ENCODE measurements at places on chromosomes 11 and 22.

- no peak for DNase-seq
These were observed 16.2 kb downstream of the LRRC32 start for GRCh38 chr11:76654298-76654851.

- no peak for DNase-seq
These were observed 5.3 kb upstream of the TMEM123 start for GRCh38 chr11:102457865-102458264.

GRCh38 chr11:75365711-75366181 is 14.3 kb upstream of the ARRB1 start:
- peak; percentile 72 for DNase-seq

- DNase-seq, result no peak
These were observed 261.3 kb downstream of the TMEM135 start for GRCh38 chr11:87299041-87299481.

GRCh38 chr11:128680906-128681305 is 13.0 kb upstream of the FLI1 start:
- no peak for DNase-seq

DNA sequence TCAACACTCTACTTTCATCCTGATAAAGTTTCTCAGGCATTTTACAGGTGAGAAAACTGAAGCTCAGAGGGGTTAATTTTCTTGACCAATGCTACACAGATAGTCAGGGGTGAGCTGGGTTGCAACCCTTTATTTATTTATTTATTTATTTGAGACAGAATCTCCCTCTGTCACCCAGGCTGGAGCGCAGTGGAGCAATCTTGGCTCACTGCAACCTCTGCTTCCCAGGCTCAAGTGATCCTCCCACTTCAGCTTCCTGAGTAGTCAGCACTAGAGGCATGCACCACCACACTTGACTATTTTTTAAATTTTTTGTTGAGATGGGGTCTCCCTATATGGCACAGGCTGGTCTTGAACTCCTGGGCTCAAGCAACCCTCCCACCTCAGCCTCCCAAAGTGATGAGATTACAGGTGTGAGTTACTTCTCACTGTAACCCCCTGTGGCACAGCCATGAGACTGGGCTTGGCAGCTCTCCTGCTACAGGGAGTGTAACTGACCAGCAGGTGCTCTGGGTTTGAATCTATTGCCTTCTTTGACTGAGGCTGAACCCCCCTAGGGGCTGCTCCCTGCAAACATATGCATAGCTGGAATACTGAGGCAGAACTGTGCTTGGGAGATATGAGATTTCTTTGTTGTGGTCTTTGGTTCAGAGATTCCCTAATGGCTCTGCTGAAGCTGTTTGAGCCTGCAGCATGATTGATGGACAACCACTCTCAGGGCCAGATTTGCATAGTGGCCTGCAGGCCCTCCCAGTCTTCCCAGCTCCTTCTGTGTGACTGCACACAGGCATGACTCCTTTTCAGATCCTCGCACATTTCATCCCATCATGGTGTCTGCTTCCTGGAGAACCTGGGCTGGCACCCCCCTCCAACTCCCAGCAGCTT is 6.1 kb downstream of the C11orf96 start:
- DNase-seq, result no peak

- no peak for DNase-seq
These were observed at the start of gene ANO3 for GRCh38 chr11:26331911-26332571. TSS of gene ANO3 (plus strand) at chr11:26332130. CDS start at chr11:26332276, 146 bp downstream.

DNA sequence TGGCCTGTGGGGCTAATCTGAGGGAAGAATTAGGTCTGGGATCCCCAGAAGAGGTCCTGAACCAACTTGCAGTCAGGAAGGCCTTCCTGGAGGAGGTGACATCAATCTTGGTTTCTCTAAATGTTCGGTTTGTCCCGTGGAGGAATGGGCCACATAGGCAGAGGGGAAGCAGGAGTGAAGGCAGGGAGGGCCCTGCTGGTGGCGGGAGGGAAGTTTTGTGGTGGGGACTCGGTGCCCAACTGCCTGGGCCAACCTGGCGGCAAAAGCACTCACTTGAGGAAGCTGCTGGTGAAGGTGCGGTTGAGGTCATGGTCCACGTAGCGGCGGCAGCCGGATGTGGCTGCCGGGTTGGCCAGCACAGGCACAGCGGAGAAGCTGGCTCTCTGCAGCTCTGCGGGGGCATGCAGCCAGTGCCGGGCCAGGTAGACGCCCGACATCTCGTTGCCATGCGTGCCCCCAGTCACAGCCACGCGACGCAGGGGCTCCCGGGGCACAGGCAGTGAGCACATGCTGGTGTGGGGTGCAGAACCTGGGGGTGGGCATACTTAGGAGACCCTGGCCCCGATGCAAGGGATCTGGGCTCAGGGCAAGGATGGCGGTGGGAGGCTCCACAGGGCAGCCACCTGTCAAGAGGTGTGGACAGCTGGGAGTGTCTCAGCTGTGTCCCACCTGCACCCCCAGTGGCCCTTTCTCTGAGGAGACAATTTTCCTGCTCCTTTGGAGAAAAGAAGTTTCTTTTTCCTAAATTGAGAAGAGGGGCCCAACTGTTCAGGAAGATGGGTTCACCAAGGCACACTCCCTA is 3.8 kb downstream of the ACY3 start:
- DNase-seq, result no peak

DNA sequence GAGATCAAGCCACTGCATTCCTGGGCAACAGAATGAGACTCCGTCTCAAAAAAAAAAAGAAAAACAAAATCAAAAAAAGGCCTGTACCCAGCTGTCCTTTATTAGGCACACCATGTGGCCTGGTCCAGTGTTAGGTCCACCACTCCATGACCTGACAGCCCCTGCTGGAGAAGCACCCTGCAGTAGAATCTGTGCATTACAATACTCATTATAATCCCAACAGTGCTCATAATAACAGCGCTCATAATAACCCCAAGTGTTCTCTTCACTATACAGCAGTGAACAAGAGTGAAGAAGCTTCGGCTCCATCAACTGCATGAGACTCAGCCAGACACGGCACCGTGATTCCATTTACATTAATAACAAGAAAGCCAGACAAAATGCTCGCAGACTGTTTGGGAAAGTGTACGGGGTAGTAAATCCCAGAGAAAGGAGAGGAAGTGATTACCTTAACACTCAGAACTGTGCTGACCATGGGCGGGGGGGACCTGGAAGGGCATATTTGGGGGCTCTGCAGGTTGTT is 8.9 kb upstream of the EHD1 start:
- no peak for DNase-seq

- DNase-seq, result no peak
These were observed 6.4 kb downstream of the RCE1 start for GRCh38 chr11:66849501-66850234.

- DNase-seq, result no peak
These were observed 222.3 kb downstream of the NTM start for GRCh38 chr11:131592734-131593133.

DNA sequence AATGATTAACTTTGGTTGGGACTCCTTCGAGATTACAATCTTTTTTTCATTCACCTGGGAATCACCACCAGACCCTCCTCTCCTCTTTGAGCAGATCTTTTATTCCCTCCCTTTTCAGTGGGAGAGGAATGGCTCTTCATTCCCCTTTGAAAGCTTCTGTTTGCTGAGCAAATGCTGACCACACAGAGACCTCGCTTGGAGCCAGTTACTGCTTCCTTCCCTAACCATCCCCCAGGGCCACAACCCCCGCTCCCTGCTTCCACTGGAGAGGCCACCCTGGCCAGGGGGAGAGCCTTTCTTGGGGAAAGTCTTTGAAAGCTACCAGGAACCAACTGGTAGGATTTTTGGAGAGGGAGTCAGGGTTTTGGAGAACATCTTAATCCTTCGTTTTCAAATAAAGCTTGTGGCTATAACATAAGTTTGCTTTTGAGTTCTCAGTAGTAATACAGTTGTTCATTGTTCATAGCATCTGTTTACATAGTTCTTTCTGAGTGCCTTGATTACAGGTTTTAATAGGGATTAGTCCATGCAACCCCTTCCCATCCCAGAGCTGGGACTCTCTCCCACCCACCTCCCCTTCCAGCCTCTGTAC is 138.4 kb downstream of the DBX1 start:
- DNase-seq, result no peak

DNA sequence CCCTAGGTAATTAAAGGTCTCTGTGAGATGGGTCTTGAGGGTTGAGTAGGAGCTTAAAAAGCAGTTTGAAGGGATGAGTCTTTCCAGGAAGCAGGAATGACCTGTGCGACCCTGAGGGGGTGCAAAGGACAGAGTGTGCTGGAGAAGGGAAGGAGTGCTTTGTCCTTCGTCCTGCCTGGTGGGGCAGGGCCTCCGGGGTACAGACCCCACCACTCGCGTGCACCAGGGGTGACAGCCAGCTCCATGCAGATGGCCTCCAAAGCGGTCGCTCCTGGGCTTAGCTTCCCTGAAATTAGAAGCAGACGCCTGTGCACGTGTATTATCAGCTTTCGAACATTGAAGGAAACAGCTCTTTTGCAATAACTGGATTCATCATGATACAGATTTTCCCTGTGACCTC is 959.8 kb downstream of the BRD1 start:
- no peak for DNase-seq

DNA sequence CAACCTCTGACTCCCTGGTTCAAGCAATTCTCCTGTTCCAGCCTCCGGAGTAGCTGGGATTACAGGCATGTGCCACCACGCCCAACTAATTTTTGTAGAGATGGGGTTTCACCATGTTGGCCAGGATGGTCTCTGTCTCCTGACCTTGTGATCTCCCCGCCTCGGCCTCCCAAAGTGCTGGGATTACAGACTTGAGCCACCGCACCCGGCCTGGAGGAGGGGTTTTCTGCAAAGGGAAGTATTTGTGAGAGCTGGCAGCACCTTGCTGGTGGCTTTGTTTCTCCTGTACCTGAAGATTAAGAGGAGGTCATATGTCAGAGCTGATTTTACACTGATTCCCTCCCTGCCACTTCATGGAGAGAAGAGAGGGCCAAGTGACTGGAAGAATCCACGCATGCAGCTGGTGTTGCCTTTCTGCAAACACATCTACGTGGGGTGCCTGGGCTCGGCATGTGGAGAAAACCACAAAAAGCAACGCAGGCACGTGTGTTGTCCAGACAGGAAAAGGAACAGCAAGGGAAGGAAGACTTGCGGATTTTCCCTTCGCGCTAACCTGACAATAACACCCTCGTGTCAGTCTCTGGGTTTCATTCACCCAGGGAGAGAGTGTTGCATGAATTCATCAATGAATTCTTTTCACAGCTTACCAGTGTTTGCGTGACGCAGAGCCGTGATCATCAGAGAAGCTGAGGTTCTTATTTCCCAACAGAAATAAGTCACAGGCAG is 61.9 kb downstream of the TSPAN18 start:
- no peak for DNase-seq

DNA sequence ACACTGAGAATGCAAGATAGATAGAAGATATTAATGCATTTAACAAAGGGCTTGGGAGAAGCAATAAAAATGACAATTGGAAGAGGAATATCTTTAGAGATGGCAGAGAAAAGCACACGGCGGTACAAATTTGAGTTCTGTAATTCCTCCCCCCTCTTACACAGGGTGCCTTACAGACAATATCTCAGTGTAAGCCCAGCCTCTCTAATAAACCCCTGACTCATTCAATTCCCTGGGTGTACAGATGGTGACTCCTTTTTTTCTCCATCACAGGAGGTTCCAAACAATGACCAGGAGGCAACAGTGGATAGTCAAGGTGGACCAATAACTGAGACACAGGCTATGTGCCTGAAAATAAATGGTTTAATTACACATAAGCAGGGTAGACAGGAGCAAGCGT is 598.6 kb downstream of the OPCML start:
- DNase-seq, result no peak

- DNase-seq, result no peak
These were observed 119.9 kb downstream of the CTTN start for GRCh38 chr11:70517988-70518907.

- DNase-seq, result no peak
These were observed 45.4 kb upstream of the ANO3 start for GRCh38 chr11:26286472-26287066.

- peak; percentile 23 for DNase-seq
These were observed 2.3 kb downstream of the DMC1 start for GRCh38 chr22:38567531-38568285.

DNA sequence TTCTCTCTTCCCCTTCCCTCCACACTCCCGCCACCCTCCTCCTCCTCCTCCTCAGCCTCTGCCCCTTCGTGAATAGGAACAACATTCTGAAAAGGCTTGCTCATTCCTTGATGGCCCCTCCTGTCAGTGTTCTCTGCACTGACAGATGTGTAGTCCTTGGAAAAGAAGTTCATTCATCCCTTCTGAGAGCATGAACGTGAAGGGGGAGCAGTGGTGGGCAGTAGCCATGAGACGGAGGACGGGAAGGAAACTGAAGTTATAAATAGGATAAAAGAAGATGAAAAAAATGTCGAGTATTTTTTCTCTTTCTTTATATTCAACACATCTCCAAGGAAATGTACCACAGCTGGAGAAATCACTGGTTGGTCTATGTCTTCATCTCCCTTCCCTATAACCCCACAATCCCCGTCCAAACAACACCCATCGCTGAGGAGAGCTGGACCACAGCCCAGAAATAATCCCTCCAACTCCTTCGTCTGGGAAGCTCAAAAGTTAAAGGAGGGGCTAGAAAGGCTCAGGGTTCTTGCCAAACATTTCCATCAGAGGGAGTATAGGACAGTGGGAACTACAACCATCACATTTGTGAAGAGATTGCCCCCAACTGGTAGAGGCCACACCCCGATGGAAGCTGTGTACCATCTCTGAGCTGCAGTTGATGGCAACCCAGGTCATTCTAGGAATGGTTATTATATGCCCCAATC is 33.5 kb downstream of the ETS1 start:
- no peak for DNase-seq

DNA sequence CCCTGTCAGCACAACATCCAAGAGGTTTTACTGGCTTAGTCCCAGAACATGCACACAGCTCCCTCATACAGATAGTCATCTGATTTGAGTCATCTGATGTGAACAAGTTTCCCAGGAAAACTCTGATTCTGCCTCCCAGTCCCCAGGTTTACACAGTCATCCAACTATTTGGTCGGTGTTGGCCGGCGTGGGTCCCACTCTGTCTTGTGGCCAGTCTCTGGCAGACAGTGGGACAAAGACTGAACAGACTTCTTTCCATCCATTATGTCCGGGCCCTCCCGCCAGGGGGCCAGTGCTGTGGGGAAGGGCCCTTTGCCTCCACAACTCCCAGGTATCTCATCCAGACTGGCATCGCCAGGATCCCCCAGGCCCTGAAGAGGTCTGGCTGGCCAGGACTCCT is 60.0 kb downstream of the BTG4 start:
- DNase-seq, result no peak

GRCh38 chr11:88402192-88402715 is 64.7 kb upstream of the CTSC start:
- peak; percentile 91 for DNase-seq

GRCh38 chr11:69587454-69588090 is 53.4 kb upstream of the CCND1 start:
- no peak for DNase-seq

DNA sequence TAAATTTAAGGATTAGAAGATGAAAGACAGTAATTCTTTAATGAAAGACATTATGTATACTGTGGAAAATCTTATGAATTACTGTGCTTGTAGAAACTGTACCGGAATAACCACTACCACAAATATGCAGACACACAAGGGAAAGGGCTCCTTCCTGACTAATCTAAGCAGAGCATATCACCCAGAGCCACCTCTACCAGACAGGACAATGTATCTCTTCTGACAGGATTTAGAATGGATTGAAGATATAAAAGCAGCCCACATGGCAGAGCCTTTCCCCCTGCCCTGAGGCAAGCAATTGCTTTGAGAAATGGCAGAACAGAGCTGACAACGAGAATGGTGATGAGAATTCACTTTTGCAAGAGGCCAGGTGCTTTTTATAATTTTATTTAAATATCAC is 144.1 kb downstream of the NOX4 start:
- no peak for DNase-seq

GRCh38 chr11:10522921-10523320 is 18.1 kb downstream of the RNF141 start:
- DNase-seq, result no peak
